A549 treated with CpdA at 1 μM for 4 hours (cell line): ENCODE measurements at places on chromosomes 1 and 21. TPM values are rescaled to one million over a fixed set of nuclear protein-coding genes. Genes with fewer than 3 reads are reported as not detected.

The ORC1 gene
- 18.0 to 21.4 TPM (median 19.0 TPM) in 5 replicates for total RNA-seq

The THEM4 gene
- total RNA-seq: 12.7 to 14.1 TPM (median 13.4 TPM) in 5 replicates

The KRTAP19-3 gene
- not detected in 5 replicates for total RNA-seq

The C8B gene
- total RNA-seq: not detected in 5 replicates

The OLIG2 gene
- total RNA-seq: not detected in 5 replicates

The PRAMEF8 gene
- total RNA-seq: not detected in 5 replicates

The DNAI4 gene
- total RNA-seq: 0.31 to 1.5 TPM (median 0.47 TPM) in 5 replicates

The FNDC5 gene
- 0.47 to 0.71 TPM (median 0.54 TPM) in 5 replicates for total RNA-seq

The NOS1AP gene
- 0.24 to 0.98 TPM (median 0.43 TPM) in 5 replicates for total RNA-seq

The RAD54L gene
- 10.2 to 12.8 TPM (median 12.1 TPM) in 5 replicates for total RNA-seq
